Karpas-422 (cell line): ENCODE measurements at places on chromosomes 5 and 9.

GRCh38 chr9:35789541-35789940 lies 1.9 kb upstream of the NPR2 start:
- DNase-seq, result peak; percentile 51

DNA sequence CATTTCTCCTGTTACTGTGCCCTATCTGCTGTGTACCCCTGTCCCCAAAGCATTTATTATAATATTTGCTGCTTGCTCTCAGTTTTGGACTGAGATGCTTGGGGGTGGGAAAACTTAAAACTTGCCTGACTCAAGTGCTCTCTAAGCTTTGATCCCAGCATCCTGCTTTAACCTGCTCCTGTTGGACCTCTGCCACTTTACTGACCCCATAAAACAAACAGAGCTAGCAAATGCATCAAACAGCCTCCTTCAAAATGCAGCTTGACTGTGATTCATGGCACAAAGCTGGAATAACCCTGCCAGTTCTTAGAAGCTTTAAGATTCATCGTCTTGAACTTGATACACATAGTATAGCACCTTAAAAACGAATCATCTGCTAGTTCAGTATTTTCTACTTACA lies 212.5 kb downstream of the DEPDC1B start:
- no peak for DNase-seq

- no peak for DNase-seq
Observed at GRCh38 chr5:168001318-168001717, 290.1 kb upstream of the WWC1 start.

- DNase-seq, result no peak
Observed at GRCh38 chr5:133851521-133851920, 116.9 kb downstream of the C5orf15 start.

DNA sequence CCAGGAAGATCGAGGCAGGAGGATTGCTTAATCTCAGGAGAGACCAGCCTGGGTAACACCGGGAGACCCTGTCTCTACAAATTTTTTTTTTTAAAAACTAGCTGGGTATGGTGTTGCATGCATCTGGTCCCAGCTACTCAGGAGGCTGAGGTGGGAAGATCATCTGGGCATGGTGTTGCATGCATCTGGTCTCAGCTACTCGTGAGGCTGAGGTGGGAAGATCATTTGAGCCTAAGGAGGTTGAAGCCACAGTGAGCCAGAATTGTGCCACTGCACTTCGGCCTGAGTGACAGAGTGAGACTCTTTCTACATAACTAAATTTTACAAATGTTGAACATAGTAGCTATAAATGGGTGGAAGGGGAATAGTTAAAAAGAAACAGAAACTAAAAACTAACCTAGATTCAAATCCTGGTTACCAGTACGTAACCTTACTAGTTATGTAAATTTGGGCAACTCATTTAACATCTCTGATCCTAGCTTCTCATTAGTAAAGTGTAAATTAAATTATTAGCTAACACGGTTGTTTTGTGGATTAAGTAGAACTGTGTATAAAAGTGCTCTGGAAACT lies 41.7 kb downstream of the TMEM161B start:
- no peak for DNase-seq

DNA sequence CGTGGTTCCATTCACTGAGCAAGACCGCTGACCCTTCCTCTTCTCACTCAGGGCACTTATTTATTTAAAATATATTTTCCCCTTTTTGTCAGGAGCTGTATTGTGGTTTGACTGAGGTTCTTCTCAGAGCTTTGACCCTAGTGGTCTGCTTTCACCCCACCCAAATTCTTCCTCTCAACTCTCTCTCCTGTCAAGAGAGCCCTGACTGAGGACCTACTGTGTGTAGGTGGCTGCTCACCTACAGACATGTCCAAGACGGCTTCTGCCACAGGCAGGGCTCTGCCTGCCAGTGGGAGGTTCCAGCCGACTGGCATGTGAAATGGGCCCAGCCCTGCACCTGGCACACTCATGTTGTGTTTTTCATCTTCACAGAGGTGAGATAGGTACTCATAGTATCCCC lies 5.2 kb downstream of the DCANP1 start:
- DNase-seq, result no peak

DNA sequence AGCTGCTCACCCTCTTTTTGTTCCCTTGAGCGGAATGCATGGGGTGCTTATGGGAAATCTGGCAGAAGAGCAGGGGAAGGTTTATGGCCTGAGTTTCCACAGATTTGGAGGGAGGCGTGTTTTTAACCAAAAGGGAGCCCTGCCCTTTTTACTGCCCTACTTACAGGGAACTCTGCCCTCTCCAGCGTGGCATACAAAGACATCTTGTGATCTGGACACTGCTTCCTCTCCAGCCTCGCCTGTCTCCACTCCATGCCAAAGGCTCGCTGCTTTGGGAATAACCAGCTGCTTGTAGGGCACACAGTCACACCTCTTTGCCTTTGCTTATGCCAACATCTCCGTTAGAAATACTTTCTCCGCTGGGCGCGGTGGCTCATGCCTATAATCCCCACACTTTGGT lies 314.2 kb downstream of the ARHGAP26 start:
- DNase-seq, result no peak

GRCh38 chr9:127318651-127319167 lies 54.1 kb downstream of the GARNL3 start:
- peak; percentile 34 for DNase-seq
